ENCODE measurements at places on chromosomes 12 and 14.

- no peak for DNase-seq
Observed at GRCh38 chr14:100384819-100385813, 62.0 kb downstream of the SLC25A47 start.

GRCh38 chr12:7784701-7785100 is 4.5 kb upstream of the NANOG start:
- DNase-seq = no peak

GRCh38 chr12:113876160-113876559 is 90.0 kb downstream of the RBM19 start:
- DNase-seq = no peak

DNA sequence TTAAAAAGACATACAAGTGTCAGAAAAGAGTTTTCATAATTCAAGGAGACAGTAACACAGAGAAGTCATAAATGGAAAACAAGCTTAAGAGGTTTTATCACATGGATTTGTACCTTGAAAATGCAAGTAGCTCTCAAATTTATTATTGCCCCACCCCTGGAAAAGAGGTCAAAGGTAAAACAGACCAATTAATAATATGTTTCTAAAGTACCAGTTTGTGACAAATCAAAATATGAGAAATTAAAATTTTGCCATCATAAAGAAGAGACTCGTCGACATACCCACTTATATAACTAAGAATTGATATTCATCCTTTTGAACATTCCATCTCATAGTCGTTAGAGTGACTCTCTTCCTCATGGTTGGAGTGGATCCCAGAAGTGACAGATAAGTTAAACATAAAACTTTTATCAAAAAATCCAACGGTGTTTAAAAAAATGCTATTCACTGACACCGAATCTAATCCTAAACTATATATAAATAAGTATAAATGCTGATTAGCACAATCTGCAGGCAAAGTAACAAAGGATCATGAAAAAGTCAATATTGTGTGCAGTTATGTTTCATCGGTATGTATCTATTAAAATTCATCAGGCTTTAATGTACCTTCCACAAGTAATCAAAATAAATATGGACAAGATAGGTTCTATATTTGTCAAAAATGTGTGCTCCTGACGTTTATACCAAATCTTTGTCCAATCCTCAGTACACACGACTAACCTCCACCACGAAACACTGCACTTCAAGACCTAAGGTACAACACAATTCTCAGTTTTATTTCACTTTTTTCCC is 2.3 kb downstream of the CORO1C start:
- DNase-seq = no peak

DNA sequence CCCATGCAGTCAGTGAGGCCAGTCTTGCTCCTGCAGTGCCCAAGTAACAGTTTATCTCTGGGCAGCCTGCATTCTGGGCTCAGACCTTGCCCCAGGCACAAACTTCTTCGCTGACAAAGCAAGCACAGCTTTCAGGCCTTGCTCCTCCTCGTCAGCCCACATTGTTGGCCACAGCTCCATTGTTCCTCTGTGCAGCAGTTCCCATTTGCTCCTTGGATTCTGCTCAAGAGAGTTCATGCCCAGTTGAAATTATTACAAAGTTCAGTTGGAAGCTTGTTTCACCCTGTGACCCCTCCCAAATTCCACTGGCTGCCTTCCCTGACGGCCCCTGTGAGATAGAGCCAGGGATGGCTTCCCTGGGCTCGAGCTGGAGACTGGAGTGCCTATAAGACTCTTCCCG is 163.4 kb upstream of the DDHD1 start:
- DNase-seq = no peak

DNA sequence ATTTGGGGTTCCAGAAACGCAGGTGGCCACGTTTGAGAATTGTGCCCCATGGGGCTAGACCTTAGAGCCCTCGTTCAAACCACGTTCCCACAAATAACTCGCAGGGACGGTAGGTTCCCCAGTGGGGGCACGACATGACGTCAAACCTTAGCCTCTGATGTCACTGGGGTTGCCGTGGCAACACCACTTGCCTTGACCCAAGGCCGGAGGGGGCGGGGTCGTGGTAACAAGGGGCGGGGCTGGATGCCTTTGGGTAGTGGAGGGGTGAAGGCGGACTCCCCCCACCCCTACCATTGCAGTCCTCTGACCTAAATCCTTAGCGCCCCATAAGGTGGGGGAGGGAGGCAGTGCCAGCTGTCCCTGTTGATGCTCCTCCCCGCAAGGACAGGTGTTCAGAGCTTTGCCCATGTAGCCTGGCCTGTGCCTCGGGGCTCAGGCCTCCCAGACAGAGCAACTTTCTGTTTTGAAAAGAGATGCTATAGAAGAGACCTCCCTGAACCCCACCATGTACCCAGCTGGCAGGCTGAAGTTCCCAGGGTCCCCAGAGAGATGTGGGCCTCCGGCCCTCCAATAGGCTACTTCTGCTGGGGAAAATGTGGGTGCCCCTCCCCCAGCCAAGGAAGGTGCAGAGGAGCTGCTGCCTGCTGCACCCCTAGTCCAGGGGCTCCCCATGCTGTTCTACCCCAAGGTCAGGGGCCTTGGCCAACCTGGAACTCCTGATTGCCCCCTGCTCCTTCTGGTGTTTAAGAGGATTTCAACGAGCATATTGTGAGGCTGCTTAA is 1.9 kb downstream of the FAM222A start:
- no peak for DNase-seq

DNA sequence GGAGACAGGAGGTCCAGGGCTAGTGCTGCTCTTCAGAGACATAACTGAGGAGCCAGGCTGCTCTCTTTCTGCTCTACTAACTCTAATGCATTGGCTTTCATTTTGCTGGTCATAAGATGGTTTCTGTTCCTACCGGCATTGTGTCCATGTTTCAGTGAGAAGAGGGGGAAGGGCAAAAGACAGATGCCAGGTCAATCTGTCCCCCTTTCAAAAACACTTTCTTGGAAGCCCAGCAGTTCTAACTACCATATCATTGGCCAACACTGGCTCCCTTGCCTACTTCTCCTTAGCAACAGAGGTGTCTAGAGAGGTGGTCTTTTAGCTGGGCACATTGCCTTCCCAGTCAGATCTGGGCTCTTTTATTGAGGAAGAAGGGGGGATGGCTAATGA is 63.9 kb downstream of the TGFB3 start:
- no peak for DNase-seq

DNA sequence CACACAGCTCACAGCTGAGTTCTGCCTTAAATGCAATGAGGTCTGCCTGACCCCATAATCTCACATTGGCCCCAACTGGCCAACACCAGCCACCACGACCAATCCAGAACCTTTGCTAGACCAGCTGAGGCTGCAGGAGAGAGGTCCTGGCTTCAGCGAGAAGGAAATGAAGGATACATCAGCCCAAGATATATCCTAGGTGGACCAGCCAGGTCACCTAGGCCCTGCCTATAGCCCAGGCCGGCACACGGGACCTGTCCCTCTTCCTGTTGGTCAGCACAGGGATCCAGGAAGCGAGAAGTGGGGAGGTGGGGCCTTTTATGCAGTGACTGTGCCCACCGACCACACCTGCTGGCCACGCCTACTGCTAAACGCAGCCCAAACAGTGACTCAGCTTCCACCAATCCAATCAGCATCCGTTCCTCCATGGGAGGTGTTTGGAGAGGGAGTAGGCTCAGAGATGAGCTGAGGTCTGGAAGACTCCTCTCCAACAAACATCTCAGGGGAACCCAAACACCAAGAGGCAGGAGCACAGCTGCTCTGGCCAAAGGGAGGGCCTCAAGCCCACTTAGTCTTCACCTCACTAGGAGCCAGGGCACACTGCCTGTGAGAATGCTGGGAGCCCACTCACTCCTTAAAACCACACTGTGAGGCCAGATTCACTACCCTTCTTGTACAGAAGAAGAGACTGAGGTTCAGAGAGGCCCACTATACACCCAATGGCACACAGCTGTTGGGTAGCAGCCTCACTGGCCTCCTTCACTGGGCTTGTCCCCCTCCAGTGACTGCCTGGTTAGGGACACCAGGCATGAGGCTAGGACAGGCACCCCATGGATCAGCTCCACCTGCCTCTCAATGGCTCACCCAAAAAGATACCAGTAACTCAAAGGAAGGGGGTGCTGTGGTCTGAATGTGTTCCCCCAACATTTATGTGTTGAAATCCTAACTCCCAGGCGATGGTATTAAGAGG is 51.3 kb upstream of the PPP2R5C start:
- no peak for DNase-seq

DNA sequence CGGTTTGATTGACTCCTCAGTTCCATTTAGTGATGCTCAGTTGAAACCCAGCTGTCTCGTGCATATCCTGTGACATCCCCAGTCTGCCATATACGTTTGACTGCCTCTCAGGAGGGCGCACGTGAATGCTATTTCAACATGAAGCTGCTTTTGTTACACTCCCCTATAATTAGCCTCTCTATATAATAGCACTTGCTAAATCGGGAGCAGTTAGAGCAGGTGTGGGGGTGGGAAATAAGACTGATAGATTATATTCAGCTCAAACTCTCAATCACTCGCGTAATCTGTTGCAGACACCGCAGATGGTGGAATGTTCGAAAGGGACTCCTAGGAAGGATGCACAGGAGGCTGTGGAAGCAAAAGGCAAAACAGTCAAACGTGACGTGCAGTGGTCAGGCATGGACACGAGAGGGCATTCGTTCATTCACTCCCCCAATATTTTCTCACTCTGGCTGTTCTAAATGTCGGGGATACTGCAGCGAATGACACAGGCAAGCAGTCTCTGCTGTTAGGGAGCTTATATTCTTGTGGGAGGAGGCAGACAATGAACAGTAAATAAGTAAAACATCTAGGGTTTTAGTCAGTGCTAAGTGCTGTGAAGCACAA is 29.8 kb downstream of the KCNA1 start:
- no peak for DNase-seq

- DNase-seq = no peak
Observed at GRCh38 chr14:57060276-57060955, 208.3 kb downstream of the EXOC5 start.

DNA sequence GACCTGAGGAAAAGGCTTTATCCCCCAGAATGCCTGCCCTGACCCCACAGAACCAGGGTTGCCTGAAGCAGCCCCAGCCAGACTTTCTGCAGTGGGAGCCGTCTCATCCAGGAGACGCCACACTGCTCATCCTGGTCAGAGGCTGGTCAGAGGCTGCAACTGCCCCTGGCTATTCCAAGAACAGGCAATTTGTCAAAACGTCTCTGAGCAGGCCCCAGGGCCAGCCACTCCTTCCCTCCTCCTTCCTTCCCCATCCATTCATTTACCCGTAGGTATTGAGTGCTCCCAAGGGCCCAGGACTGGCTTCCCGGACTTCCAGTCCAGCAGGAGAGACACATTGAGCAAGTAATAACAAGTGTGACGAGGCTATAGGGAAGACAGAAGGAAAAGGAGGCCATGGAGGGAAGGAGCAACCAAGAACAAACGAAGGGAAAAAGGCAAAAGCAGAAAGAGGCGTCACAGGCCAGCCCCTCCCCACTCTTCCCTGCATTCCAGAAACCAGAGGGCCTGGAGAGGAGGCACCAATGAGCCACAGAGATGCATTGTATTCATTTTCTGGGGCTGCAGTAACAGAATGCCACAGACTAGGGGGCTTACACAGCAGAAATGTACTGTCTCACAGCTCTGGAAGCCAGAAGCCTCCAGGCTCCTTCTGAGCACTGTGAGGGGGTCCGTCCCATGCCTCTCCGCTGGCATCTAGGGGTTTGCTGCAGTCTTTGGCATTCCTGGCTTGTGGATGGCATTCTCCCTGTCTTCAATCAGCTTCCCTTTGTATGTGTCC is 21.0 kb upstream of the CD9 start:
- no peak for DNase-seq

GRCh38 chr14:32986791-32987540 is 48.3 kb downstream of the NPAS3 start:
- no peak for DNase-seq

- DNase-seq = no peak
Observed at GRCh38 chr12:64446295-64446694, 5.6 kb upstream of the TBK1 start.

GRCh38 chr12:54521293-54522060 is 23.9 kb downstream of the NCKAP1L start:
- DNase-seq = no peak

- DNase-seq = no peak
Observed at GRCh38 chr14:92340931-92341330, 18.0 kb downstream of the SLC24A4 start.

- DNase-seq = no peak
Observed at GRCh38 chr14:103916636-103917262, 11.5 kb upstream of the TDRD9 start.

GRCh38 chr12:1022032-1022970 is 31.3 kb downstream of the ERC1 start:
- DNase-seq = no peak

GRCh38 chr12:96134200-96134599 is 60.0 kb upstream of the ELK3 start:
- DNase-seq = no peak

DNA sequence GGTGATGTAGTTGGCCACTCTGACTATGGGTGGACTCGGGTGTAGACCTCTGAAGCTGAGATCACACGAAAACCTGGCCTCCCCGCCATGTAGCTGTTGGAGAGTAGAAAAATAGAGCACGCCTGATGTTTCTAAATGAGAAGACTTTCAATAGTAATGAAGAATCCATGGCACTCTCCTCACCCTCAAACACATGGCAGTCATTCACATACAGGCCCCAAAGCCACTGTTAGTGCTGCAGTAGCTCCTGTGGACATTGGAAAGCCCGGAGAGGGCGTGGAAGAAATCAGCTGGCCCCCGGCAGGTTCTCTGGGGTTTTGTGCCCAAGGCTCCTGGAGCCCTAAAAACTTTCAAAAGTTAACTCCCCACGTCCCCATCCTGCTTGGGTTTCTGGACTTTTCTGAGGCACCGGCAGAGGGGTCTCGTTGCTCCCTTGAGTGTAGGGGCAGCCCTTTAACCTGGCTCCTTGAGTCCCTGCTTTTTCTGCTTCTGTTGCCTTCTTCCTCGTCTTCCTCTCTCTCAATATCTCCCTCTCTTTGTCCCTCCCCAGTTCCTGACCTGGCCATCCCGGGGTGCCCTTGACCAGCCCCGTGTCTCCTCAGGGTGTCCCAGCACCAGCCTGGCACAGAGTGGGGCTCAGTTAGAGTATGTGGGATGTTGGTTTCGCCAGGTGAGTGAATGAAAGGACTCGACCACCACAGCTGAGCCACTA is 8.3 kb downstream of the MEG3 start:
- no peak for DNase-seq

Data from right kidney (tissue), 9 donors.